ENCODE measurements at places on chromosomes 4 and X.

- DNase-seq: no peak
Measured at GRCh38 chrX:646228-646495, 15.6 kb downstream of the SHOX start.

DNA sequence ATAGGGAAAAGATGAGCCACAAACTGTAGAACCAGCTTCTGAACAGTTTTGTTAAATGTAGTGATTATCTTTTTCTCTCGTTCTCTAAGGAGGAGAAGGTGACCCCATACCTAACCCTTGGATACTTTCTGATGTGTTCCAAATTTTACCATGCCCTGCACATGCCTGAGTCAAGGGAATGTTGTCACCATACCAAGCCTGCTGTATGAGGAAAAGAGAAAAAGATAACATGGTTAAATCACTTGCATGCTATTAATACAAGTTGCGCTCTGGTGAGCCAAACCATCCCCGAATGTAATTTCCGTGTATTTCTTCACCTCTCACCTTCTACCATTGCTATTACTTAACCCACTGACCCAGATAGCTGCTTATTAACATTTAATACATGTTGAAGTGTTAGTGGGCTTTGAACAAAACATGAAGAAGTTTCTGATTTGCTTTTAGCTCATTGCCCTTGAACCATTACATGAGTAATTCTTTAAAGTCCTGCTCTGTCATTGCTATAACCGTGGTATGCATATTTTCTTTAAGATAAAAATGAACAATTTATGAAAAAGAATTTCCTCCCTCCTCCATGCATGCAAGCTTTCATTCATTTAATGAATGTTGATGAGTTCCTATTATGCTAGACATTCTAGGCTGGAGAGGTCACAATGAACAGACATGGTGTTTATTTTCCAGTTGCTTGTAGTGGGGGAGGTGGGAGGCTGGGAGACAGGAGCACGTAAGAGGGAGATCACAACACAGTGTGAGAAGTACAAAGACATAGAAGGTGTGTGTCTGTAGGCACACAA lies 13.6 kb upstream of the KIT start:
- DNase-seq: no peak

- no peak for DNase-seq
Measured at GRCh38 chr4:176898791-176899190, 106.1 kb upstream of the VEGFC start.

DNA sequence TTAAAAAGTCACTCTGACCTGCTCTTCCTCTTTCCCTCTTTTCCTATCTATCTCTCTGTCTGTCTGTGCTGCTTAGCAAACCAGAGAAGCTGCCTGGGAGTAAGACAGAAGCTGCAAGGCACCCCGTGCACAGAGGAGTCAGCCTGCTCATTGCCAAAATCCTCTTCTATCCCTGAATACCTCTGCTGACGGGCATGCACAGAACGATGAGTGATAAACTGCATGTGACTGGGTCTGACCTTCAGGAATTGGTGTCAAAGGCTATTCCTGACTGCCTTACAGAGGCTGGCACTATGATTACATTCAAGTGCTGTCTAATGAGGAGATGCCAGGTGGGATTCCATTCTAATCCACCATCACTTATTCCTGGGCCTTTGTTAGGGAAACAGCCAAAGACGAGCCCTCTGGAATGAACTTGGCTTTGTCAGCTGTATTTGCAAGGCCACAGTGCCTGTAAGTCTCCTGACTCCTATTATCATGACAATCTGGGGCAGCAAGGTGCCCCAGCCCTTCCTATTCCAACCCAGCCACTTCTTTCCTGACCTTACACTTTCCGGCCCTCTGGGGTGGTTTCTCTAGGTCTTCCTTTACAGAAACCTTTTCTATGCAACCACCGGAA lies 45.4 kb upstream of the CTAG2 start:
- DNase-seq: no peak

- DNase-seq: no peak
Measured at GRCh38 chr4:184196730-184197385, 20.8 kb downstream of the ENPP6 start.

- no peak for DNase-seq
Measured at GRCh38 chrX:5586726-5587125, 641.9 kb downstream of the NLGN4X start.

- DNase-seq: no peak
Measured at GRCh38 chr4:108417923-108418322, 202.5 kb upstream of the RPL34 start.
